ENCODE measurements at places on chromosomes 2 and 18.

DNA sequence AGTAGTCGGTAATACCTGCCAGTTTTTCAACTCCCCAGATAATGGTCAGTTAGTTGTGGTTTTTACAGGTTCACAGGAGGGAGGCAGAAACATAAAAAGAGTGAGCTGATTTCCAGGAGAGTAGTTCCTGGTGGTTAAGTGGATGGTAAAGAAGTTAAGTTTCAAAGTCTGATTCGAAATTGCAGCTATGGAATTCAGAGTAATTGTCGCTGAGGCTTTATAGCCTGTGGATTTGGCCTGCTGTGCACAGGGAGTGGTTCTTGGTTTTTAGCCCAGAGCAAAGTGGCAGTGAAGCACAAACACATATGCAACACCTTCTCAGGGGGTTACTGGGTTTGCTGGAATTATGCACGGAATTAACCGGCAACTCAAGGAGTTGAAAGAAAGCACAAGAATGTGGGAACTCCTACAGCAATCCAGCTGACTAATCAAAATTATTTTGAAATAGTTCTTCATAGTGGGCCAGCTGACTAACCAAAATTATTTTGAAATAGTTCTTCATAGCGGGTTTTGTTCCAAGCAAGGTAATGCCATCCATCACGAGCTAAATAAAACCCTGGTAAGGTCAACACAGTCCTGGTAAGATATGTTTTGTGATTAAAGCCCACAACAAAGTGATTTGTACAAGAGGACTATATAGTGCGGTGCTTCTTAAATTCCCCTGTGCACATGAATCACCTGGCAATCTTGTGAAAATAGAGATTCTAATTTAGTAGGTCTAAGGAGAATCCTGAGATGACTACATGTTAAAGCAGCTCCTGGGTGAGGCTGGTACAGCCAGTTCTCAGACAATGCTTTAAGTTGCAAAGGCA lies 94.4 kb downstream of the SGPP2 start:
- DNase-seq, result no peak

DNA sequence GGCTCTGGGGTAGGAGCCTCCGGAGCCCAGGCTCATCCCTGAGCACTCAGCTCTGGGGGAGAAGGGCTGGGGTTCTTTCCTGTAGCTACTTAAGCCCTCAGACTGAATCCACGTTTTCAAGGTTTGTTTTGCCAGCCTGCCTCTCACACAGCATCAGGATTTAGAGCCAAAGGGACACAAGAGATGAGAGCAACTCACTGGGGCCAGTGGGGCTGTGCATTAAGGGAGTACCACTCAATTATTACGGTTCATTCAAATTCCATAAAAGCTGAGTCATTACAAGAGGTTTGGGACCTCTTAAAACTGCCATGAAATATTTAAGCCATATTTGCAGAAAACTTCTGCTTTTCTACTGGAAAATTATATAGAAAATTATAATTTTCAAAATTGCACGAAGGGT lies 17.1 kb upstream of the SNED1 start:
- DNase-seq, result no peak

GRCh38 chr2:203936535-203936934 lies at the start of gene ICOS:
Gene ICOS (plus strand): TSS chr2:203936763. CDS start chr2:203936815, 52 bp downstream.
- DNase-seq, result no peak

DNA sequence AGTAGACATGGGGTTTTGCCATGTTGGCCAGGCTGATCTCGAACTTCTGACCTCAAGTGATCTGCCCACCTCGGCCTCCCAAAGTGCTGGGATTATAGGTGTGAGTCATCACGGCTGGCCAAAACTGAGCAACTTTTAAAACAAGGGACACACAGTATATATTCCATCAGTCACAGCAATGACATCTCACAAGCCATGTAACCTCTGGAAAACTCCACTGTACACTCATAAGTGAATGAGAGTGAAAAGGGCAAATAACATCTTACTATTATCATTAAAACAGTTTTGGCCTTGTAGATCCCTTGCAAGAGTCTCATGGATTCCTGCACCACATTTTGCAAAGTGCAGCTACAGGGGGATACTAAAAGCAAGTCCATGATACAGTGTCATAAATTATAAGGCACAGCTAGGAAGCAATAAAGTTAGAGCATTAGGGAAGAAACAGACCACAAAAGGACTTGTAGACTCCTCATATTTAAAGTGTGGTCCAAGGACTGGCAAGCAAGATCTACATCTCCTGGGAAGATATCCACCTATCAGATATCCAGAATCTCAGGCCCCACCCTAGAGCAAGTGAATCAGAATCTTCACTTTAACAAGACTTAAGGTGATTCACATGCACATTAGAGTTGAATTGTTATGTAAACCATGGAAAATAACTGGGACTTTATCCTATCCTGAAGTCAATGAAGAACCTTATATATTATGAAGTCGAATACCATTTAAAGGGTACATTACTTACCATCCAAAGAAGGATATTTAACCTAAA lies 5.7 kb downstream of the SMC6 start:
- no peak for DNase-seq

- DNase-seq, result no peak
These were observed 101.7 kb upstream of the TFCP2L1 start for GRCh38 chr2:121386707-121387106.

- no peak for DNase-seq
These were observed 66.0 kb downstream of the HPCAL1 start for GRCh38 chr2:10368491-10369231.

- DNase-seq, result no peak
These were observed 1111.1 kb upstream of the KLHL29 start for GRCh38 chr2:22273853-22274252.

DNA sequence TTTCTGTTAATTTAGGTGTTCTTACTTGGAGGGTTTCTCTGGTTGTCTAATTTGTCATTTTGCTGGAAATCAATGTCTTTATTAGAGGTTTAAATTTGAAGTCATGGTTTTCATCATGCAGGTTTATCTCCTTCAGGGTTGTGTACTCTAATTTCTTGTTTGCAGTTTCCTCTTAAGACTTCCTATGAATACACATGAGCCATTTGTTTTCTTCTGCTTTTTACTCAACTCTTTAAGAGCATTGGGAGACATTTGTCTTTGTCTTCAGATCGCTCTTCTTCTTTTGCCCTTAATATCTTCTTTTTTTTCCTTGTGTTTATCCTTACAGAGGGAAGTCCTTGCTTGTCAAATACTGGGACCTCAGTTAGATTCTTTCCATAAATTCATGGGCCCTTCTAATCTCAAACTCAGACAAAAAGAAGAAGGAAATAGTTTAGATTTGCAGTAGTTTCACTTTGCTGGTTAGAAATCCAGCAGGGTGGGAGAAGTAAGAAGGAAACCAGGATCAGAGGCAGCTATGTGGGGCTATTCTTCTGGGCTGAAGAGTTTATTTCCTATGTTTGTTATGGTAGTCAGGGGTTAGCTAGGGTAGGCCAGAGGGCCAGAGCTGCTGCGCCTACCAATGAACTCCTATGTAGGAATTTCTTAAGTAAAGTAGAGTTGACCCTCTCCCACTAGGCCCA lies 176.6 kb downstream of the DYSF start:
- DNase-seq, result no peak

DNA sequence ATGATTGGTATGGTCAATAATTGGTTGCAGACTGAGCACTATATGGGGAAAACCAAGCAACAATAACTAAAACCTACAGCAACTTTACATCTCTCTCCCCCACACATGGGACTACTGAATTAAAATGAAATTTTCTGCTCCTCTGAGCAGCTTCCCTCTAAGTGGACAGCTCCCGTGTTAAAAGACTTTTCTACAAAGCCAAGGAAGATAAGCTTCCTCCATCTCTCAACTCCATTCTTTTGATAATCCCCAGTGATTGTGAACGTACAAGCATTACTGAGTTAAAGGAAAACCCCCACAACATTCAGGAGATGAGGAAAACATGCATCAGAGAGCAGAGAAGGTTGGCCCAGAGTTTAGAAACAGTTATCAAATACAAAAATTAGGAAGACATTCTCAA lies 21.9 kb downstream of the CCBE1 start:
- DNase-seq, result no peak

DNA sequence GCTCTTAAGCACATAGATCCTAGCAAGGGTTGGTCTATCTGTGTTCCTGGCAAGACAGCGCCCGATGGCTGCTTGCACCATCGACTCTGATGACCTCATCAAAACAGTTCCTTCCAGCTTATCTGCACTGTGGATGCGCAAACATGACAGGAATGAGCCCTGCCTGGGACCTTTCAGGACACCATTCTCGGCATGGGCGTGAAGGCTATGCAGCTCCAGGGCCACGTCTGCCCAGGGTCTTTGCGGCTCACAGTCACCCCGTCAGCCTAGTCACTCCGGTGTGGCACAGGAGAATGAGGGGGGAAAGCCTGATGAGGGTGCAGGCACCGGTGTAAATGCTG lies 147.8 kb upstream of the TWIST2 start:
- no peak for DNase-seq

DNA sequence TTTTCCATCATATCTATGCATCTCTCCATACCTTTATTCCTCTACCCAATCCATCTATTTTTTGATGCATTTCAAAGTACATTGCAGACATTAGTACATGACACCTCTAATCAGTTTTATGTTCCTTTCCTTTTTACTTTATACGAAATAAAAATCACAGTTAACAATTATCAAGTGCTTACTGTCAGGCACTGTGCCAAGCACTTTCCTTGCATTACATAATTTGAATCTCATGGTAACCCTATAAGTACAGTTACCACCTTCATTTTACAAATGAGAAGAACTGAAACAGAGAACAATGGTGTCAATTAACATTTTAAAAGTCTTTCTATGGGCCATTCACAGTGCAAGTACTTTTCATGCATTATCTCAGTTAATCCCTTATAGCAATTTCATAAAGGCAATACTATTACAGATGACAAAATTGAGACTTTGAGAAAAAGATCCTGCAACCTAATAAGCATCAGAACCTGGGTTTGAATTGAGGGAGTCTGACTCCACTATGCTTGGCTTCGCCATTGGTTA lies 544.4 kb upstream of the TNP1 start:
- DNase-seq, result no peak

Measured in stimulated activated CD4-positive, alpha-beta T cell treated with anti-CD3 and anti-CD28 coated beads, TNF-alpha, amount 100 ng/mL, for 48 hours (primary cell).